ENCODE measurements at places on chromosomes 6 and 20.

DNA sequence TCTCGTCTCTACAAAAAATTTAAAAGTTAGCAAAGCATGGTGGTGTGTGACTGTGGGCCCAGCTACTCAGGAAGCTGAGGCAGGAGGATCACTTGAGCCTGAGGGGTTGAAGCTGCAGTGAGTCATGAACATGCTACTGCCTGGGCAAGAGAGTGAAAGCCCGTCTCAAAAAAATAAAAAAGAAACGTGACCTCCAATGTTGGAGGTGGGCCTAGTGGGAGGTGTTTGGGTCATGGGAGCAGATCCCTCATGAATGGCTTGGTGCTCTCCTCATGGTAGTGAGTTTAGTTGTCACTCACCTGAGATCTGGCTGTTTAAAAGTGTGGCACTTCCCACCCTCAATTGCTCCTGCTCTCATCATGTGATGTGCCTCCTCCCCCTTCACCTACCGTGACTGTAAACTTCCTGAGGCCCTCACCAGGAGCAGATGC lies 24.3 kb downstream of the RBL1 start:
- DNase-seq = no peak

GRCh38 chr6:39865011-39865888 lies 69.0 kb downstream of the MOCS1 start:
- DNase-seq = peak; percentile 91

- no peak for DNase-seq
Observed at GRCh38 chr6:83378621-83379388, 52.0 kb downstream of the ME1 start.

GRCh38 chr6:16432075-16433032 lies 194.0 kb downstream of the GMPR start:
- peak; percentile 78 for DNase-seq

- DNase-seq = no peak
Observed at GRCh38 chr6:92281571-92282076, 1137.7 kb downstream of the EPHA7 start.

Measured in right cardiac atrium (tissue), 5 donors.